ENCODE measurements at places on chromosomes 11 and 22. TPM values are rescaled to one million over a fixed set of nuclear protein-coding genes. Genes with fewer than 3 reads are reported as not detected.

CBL gene
- 10.0 TPM for polyA plus RNA-seq

GGT1 gene
- polyA plus RNA-seq = 10.8 TPM

FAM111B gene
- polyA plus RNA-seq = 3.8 TPM

OR2D2 gene
- not detected for polyA plus RNA-seq

ARHGAP20 gene
- 0.51 TPM for polyA plus RNA-seq

Data from IgD-negative memory B cell (primary cell).